ENCODE measurements at places on chromosomes 16 and 17. TPM values are rescaled to one million over a fixed set of nuclear protein-coding genes. Genes with fewer than 3 reads are reported as not detected.

Gene ATP6V0C
- 294 TPM for polyA plus RNA-seq

Gene KRT35
- not detected for polyA plus RNA-seq

Gene PRAC1
- polyA plus RNA-seq = not detected

Gene KRTAP17-1
- polyA plus RNA-seq = not detected

Gene KCNH4
- 0.04 TPM for polyA plus RNA-seq

Gene HSD11B2
- polyA plus RNA-seq = 57.3 TPM

Gene HSPB9
- polyA plus RNA-seq = 0.50 TPM

Gene LAT
- 5.8 TPM for polyA plus RNA-seq

Gene SHBG
- polyA plus RNA-seq = 6.4 TPM

Gene SLC6A2
- polyA plus RNA-seq = 0.25 TPM

Gene SALL1
- polyA plus RNA-seq = 112 TPM

Gene CCL17
- polyA plus RNA-seq = 0.21 TPM

Gene USP7
- 128 TPM for polyA plus RNA-seq

Gene PHOSPHO1
- 2.4 TPM for polyA plus RNA-seq

Gene USH1G
- polyA plus RNA-seq = 0.77 TPM

Gene SOX8
- polyA plus RNA-seq = 3.3 TPM

Gene FSCN2
- 2.5 TPM for polyA plus RNA-seq

Gene WNT9B
- 7.8 TPM for polyA plus RNA-seq

Gene SLC5A11
- 7.2 TPM for polyA plus RNA-seq

Gene DLG4
- polyA plus RNA-seq = 39.7 TPM

Gene CCL16
- 0.42 TPM for polyA plus RNA-seq

Gene SSTR5
- 0.17 TPM for polyA plus RNA-seq

Gene AHSP
- polyA plus RNA-seq = 4.4 TPM

Gene CETP
- polyA plus RNA-seq = 10.2 TPM

Gene ZP2
- polyA plus RNA-seq = not detected

Gene KRTAP9-4
- not detected for polyA plus RNA-seq

Gene LITAFD
- not detected for polyA plus RNA-seq

Gene TMC5
- polyA plus RNA-seq = 0.36 TPM

Gene SYCE1L
- 5.6 TPM for polyA plus RNA-seq

Gene NOD2
- polyA plus RNA-seq = 0.30 TPM

Gene UTS2R
- 0.71 TPM for polyA plus RNA-seq

Gene CLDN7
- polyA plus RNA-seq = 45.0 TPM

Gene GCGR
- 11.1 TPM for polyA plus RNA-seq

Gene ATAD5
- 8.6 TPM for polyA plus RNA-seq

Gene GLYR1
- 161 TPM for polyA plus RNA-seq

Gene DNAH2
- polyA plus RNA-seq = 0.34 TPM

Gene SEZ6
- 0.22 TPM for polyA plus RNA-seq

Gene PLA2G10
- polyA plus RNA-seq = 0.74 TPM

Gene HOXB8
- polyA plus RNA-seq = 64.7 TPM

Gene CHP2
- 1.0 TPM for polyA plus RNA-seq

Gene ABCA9
- 1.8 TPM for polyA plus RNA-seq

Gene KRTAP9-2
- polyA plus RNA-seq = not detected

Gene MT1H
- 27.8 TPM for polyA plus RNA-seq

Gene VAMP2
- 139 TPM for polyA plus RNA-seq

Gene CES4A
- polyA plus RNA-seq = 13.1 TPM

Gene IRX3
- 26.6 TPM for polyA plus RNA-seq

Gene BAIAP3
- 5.9 TPM for polyA plus RNA-seq

Gene PRSS27
- polyA plus RNA-seq = 1.5 TPM

Gene NPW
- polyA plus RNA-seq = 12.0 TPM

Gene TNP2
- polyA plus RNA-seq = not detected

Gene TAC4
- polyA plus RNA-seq = 1.5 TPM

Gene SGSM2
- 89.4 TPM for polyA plus RNA-seq

Data from renal pelvis (tissue), 12 donors.